HFFc6 (cell line): ENCODE measurements at places on chromosomes 2 and 18. TPM values are rescaled to one million over a fixed set of nuclear protein-coding genes. Genes with fewer than 3 reads are reported as not detected.

The ACTR3 gene
- total RNA-seq: 547 to 663 TPM (median 602 TPM) in 3 replicates

The ZNF638 gene
- total RNA-seq: 59.6 and 63.0 TPM in 2 replicates

The SYT4 gene
- total RNA-seq: not detected in 3 replicates

The C2orf76 gene
- 6.6 to 8.1 TPM (median 7.8 TPM) in 3 replicates for total RNA-seq

DNA sequence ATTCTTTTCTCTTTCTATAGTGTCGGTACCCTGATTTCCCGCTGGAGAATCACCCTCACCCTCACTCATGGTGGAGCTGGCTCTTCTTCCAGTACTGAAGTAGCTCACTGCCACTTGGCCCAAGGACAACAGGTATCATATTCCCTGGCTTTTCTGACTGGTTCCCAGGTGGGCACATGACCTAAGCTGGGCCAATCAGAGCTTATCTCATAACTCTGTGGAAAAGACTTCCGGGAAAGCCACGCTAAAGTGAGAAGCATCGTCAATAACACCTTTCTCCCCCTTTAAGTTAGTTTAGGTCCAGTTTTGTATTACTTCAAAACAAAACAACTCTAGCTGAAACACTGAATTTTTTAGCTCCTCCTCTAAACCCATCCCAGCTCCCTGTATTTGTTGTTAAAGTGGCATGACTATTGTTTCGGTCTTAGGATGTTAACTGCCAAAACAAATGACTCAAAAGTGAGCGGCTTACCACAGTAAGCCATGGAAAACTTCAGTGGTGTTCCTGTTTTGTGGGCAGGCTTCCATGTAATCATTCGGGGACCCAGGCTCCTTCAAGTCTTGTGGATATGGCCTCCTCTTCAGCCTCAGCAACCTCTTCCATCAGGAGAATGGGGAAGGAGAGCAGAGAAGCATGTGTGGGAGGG lies 137.4 kb upstream of the DLX2 start:
- H3K36me3 ChIP-seq: peaks cover 5% of the 10 kb centered on the region; the same call in 1 of the 2 replicates
- H3K4me3 ChIP-seq: no peak overlapping the region
- peak overlapping the region; percentile 47 for H3K27ac ChIP-seq
- peak; percentile 55 for DNase-seq
- H3K4me1 ChIP-seq: peaks cover 57% of the 10 kb centered on the region

DNA sequence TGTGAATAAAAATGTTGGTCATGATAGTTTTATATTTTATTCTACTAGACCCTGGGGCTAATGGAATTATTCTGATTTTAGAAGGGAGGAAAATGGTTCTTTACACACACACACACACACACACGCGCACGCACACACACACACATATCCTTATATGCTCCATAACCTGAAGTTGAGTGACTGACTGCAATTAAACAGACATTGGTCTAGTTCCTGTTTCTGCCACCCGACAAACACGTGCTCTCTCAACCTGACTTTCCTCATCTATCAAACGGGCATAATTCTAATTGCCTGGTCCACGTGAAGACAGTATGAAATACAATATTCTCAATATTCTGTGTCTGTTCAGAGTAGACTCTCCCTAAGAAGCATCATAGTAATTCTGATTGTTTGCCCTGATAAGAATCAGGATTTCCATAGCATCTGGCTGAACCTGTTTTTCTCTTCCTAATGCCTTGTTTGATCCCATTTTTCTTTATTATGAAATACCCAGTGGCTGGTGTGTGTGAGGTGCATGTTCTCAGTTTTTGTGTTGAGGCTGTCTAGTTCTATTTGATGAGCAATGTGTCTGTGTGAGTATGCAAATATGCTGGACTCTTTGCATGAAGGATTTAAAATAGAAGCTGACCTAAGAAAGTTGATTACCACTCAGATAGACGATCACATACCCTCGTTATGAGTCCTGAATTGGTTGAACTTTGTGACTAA lies 51.0 kb downstream of the SETBP1 start:
- peaks cover 4% of the 10 kb centered on the region for H3K27me3 ChIP-seq
- peak; percentile 16 for DNase-seq
- no peak overlapping the region for H3K4me3 ChIP-seq

DNA sequence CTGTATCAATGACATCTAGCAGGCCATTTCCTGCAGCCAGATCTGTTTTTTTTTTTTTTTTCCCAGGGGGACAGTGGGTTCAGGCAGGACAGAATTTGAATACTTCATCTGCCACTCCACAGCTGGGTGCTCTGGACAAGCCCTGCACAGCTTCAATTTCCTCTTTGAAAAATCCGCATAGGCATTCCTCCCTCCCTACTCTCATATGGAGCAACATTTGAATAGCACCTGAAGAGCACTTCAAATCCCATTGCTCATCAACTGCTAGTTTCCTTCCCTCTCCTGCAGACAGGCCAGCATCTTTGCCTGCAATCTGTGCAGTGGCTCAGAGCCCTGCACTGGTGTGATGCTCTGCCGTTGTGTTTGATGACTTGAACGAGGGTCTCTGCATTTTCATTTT lies 326.3 kb downstream of the TSN start:
- H3K27me3 ChIP-seq: peaks cover 9% of the 10 kb centered on the region
- H3K27ac ChIP-seq: no peak overlapping the region
- DNase-seq: no peak
- H3K36me3 ChIP-seq: no peaks in the 10 kb centered on the region
- H3K4me3 ChIP-seq: no peak overlapping the region

- no peak overlapping the region for H3K4me3 ChIP-seq
- H3K27ac ChIP-seq: no peak overlapping the region
- H3K4me1 ChIP-seq: no peaks in the 10 kb centered on the region
- H3K36me3 ChIP-seq: no peaks in the 10 kb centered on the region
Measured at GRCh38 chr2:221050020-221050795, 521.9 kb downstream of the EPHA4 start.

DNA sequence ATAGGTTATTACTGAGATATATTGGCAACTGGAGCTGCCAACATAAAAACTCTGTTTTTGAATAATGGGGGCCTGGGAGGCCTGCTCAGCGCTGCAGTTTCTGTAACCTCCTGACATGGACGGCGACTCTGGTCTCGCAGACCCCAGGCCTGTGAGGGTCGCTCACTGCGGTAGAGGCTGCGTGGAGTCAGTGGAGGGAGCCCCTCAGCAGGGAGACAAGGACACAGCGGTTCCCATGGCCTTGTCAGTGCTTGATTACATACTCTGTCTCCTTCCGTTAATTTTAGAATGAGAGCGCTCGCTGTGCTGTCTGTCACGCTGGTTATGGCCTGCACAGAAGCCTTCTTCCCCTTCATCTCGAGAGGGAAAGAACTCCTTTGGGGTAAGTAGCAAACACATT lies 858 bp downstream of the TPO start:
- H3K4me1 ChIP-seq: no peaks in the 10 kb centered on the region
- H3K4me3 ChIP-seq: no peak overlapping the region
- H3K27me3 ChIP-seq: peaks cover 5% of the 10 kb centered on the region
- no peak overlapping the region for H3K27ac ChIP-seq

- no peak overlapping the region for H3K4me3 ChIP-seq
- H3K27ac ChIP-seq: no peak overlapping the region
- peaks cover 10% of the 10 kb centered on the region; the same call in 1 of the 2 replicates for H3K4me1 ChIP-seq
- no peaks in the 10 kb centered on the region for H3K27me3 ChIP-seq
- DNase-seq: no peak
Measured at GRCh38 chr2:197965756-197966155, 161.4 kb downstream of the PLCL1 start.
